ENCODE measurements at places on chromosomes 2 and 18.

GRCh38 chr2:19187323-19188020, 171.0 kb downstream of the OSR1 start:
- DNase-seq, result no peak

GRCh38 chr2:1675633-1676032, 68.7 kb downstream of the PXDN start:
- peak; percentile 58 for DNase-seq

DNA sequence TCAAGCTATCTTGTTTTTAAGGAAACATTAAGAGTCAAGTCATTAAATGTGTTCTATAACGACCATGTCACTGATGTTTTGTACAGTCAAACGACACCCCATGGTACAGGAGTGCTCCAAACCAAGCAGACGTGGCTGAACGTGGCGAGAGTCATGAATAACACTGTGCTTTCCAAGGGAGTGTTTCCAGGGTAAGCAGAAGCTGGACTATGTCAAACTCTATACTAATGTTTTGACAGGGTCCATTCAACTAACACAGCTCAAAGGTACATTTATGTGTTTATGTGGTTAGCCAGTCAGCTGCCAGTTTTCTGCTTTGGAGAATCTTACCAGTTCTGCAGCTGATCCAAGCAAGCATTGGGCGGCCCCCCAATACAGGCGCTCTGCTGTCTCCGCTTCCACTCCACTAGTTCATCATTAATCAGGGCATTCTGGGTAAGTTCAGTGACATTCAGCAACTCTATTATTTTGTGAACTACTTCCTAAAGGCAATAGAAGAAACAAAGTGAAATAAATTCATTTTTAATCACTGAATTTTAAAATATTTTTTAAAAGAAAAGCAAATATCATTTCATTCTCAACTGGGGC, 16.4 kb downstream of the STAT1 start:
- no peak for DNase-seq

DNA sequence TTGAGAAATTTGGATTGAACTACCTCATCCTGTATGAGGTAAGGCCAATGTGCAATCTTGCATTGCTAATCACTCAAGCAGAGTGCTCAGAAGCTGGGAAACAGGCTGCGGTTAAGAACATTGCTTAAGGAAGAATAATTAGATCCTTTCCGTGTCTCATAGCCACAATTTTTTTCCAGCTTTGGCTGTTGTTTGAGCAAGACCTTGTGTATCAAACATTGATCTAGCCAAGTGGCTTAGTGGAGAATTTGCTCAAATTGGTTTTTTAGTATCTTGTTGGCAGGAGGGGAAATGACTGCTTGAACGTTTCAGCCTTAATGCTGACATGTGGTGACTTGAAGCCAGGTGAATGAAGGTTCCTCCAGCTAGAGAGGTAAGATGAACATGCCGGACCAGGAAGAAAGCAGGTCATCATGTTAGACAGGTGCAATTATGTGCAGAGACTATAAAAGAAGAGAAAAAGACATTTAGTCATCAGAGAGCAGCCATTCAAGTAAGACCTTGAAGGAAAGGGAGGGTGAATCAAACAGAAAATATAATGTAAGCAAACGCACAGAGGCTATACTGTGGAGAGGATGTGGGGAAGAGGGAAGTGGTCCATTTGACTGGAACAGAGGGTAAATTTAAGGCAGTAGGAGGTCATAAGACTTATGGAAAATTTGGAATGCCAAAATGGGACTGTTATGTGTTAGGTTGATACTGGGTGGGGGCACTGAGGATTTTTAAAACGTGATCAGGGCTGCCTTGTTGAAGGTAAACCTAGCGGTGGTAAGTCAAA, 98.9 kb upstream of the CYP1B1 start:
- no peak for DNase-seq

GRCh38 chr2:180970016-180970415, 10.4 kb upstream of the UBE2E3 start:
- DNase-seq, result no peak

DNA sequence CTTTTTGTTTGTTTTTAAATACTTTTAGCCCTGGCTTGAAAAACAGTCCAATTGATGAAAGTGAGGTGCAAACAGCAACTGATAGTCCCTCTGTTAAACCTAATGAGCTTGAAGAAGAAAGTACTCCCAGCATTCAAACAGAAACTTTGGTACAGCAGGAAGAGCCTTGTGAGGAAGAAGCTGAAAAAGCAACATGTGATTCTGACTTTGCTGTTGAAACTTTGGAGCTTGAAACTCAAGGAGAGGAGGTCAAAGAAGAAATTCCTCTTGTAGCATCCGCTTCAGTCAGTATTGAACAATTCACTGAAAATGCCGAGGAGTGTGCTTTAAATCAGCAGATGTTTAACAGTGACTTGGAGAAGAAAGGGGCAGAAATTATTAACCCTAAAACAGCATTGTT, 30.6 kb upstream of the DYSF start:
- DNase-seq, result no peak
